ENCODE measurements at places on chromosomes 4 and X. TPM values are rescaled to one million over a fixed set of nuclear protein-coding genes. Genes with fewer than 3 reads are reported as not detected.

Gene MAGEA8
- not detected for total RNA-seq

Gene AGTR2
- not detected for total RNA-seq

Gene SFRP2
- total RNA-seq, result 12.5 TPM

Gene TTC29
- not detected for total RNA-seq

Gene ADGRG4
- total RNA-seq, result not detected

Gene GSTCD
- total RNA-seq, result 5.9 TPM

Gene USP46
- 6.9 TPM for total RNA-seq

DNA sequence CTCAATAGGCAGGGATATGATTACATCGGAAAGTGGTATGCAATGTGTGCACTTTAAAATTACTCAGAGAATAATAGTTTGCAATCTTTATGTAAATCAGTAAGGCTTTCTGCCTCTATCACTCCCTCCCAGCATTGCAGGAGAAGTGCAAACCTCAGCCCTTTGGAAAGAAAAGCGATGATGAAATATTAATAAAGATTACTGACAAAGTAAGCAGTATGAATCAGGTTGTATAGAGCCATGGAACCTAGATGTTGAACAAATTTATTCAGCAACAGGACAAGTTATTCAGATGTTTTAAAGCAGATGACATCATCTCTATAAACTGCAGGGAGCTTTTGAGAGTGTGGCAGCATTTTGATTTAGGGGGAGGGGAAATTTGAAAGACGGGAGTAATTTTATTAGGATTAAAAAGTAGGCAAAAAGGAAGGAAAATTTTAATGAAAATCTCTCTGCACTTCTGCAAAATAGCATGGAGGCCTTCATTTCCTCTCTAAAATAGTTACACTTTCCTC is 631.7 kb upstream of the GRIA3 start:
- no peaks in the 10 kb centered on the region for H3K4me1 ChIP-seq
- H3K4me3 ChIP-seq, result no peak overlapping the region
- H3K27ac ChIP-seq, result no peak overlapping the region
- no peak for DNase-seq
- no peaks in the 10 kb centered on the region for H3K27me3 ChIP-seq
- H3K36me3 ChIP-seq, result no peaks in the 10 kb centered on the region

- no peaks in the 10 kb centered on the region for H3K4me1 ChIP-seq
- no peaks in the 10 kb centered on the region for H3K27me3 ChIP-seq
- no peak for DNase-seq
- no peak overlapping the region for H3K4me3 ChIP-seq
- no peaks in the 10 kb centered on the region for H3K36me3 ChIP-seq
These were observed 157.7 kb upstream of the PITX2 start for GRCh38 chr4:110780538-110780937.

DNA sequence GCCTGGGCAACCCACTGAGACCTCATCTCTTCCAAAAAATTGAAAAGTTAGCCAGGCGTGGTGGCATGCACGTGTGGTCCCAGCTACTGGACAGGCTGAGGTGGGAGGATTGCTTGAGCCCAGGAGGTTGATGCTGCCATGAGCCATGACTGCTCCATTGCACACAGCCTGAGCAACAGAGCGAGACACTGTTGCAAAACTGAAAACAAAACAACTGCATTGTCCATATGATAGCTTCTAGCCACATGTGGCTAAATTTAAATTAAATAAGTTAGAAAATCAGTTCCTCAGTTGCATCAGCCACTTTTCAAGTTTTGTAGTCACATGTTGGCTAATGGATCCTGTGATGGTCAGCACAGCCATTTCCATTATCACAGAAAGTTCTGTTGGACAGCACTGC is 67.9 kb downstream of the GAB1 start:
- H3K27me3 ChIP-seq, result no peaks in the 10 kb centered on the region
- no peak overlapping the region for H3K4me3 ChIP-seq
- H3K27ac ChIP-seq, result no peak overlapping the region

- H3K4me1 ChIP-seq, result no peaks in the 10 kb centered on the region
- H3K27me3 ChIP-seq, result no peaks in the 10 kb centered on the region
- H3K36me3 ChIP-seq, result no peaks in the 10 kb centered on the region
- no peak overlapping the region for H3K4me3 ChIP-seq
These were observed 69.4 kb downstream of the KCNIP4 start for GRCh38 chr4:21879187-21879586.

GRCh38 chrX:71216485-71216884 is 6.5 kb upstream of the GJB1 start:
- no peaks in the 10 kb centered on the region for H3K36me3 ChIP-seq
- H3K4me3 ChIP-seq, result no peak overlapping the region
- peaks cover 45% of the 10 kb centered on the region for H3K4me1 ChIP-seq

- H3K36me3 ChIP-seq, result no peaks in the 10 kb centered on the region
- H3K27ac ChIP-seq, result no peak overlapping the region
- no peak for DNase-seq
- no peak overlapping the region for H3K4me3 ChIP-seq
These were observed 73.9 kb upstream of the ZCCHC13 start for GRCh38 chrX:74230094-74230493.

- H3K27ac ChIP-seq, result no peak overlapping the region
- H3K36me3 ChIP-seq, result no peaks in the 10 kb centered on the region
- H3K4me3 ChIP-seq, result no peak overlapping the region
- DNase-seq, result no peak
- H3K4me1 ChIP-seq, result no peaks in the 10 kb centered on the region
- H3K27me3 ChIP-seq, result no peaks in the 10 kb centered on the region
These were observed 101.0 kb downstream of the OPHN1 start for GRCh38 chrX:68332201-68332731.

DNA sequence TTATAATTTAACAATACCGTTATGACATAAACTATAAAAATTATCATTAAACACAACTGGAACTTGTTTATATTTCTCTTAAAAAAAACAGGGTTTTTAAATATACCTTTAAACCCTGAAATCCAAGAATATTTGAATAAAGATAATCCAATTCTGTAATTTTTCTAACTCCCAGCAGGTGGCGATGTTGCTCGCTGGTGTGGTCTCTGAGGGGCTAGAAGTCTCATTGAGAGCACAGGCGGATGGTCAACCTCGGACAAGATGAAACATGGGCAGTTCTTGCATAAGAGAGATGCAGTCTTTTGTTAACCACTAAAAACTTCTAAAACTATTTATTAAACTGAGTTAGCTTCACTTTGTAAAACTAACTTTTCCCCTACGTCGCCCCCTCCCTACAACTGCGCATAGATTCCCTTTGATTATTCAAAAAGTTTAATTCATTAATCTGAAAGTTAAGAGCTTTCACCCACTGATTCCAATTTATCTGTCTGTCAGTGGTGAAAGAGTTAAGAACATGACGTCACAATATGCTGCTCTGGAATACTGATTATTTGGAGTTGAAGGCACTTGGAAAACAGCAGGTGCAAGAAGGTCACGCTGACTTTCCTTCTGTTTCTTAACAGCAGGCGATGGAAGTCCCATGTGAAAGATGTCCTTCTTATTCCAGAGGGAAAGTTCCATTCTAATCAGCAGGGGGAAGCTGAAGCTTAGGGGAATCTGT is 29.5 kb downstream of the DMP1 start:
- H3K4me1 ChIP-seq, result peaks cover 4% of the 10 kb centered on the region
- no peak overlapping the region for H3K27ac ChIP-seq
- DNase-seq, result peak; percentile 38
- H3K36me3 ChIP-seq, result no peaks in the 10 kb centered on the region
- H3K4me3 ChIP-seq, result no peak overlapping the region
- no peaks in the 10 kb centered on the region for H3K27me3 ChIP-seq

GRCh38 chrX:81301877-81302276 is 100.0 kb downstream of the SH3BGRL start:
- H3K4me1 ChIP-seq, result no peaks in the 10 kb centered on the region
- no peaks in the 10 kb centered on the region for H3K36me3 ChIP-seq
- no peaks in the 10 kb centered on the region for H3K27me3 ChIP-seq
- H3K27ac ChIP-seq, result no peak overlapping the region
- H3K4me3 ChIP-seq, result no peak overlapping the region

DNA sequence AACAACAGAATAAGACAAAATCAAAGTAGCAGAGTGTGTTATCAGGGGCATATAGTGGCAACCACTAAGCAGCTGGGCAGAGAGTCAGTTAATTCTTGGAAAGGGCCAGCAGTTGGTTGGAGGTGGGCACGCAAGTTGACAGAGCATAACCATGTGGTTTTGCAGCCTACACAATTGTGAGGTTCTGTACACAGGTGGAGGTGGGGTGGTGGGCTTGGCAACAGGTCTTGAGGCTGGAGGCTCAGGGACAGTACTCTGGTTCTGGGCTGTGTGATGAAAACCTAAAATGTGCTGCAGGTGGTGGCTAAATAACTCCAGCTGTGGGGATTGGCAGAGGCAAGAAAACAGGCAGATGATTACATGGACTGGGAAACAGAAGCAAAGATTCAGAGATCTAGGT is 1112.7 kb downstream of the PDHA2 start:
- no peaks in the 10 kb centered on the region for H3K4me1 ChIP-seq
- no peak overlapping the region for H3K4me3 ChIP-seq
- H3K27ac ChIP-seq, result no peak overlapping the region
- no peaks in the 10 kb centered on the region for H3K27me3 ChIP-seq

DNA sequence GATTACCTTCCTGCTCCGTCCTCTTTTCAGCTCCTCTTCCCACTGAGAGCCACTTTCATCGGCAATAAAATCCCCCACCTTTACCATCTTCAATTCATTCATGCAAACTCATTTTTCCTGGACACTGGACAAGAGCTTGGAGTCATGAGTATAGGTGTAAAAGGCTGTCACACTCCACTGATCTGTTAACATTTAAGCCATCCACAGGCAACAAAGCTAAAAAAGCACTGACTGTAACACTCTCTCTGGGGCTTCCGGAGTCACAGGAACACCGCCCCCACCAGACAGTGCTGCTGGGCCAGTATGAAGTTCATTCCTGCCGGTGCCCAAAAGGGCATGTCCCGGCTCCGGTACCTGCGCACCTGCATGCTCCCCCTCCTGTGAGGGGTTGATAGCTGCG is 38.5 kb downstream of the MAGEB5 start:
- no peak for DNase-seq
- H3K27me3 ChIP-seq, result no peaks in the 10 kb centered on the region
- no peaks in the 10 kb centered on the region for H3K4me1 ChIP-seq
